Amygdala (tissue), 56 donors: ENCODE measurements at places on chromosomes 11 and 22.

DNA sequence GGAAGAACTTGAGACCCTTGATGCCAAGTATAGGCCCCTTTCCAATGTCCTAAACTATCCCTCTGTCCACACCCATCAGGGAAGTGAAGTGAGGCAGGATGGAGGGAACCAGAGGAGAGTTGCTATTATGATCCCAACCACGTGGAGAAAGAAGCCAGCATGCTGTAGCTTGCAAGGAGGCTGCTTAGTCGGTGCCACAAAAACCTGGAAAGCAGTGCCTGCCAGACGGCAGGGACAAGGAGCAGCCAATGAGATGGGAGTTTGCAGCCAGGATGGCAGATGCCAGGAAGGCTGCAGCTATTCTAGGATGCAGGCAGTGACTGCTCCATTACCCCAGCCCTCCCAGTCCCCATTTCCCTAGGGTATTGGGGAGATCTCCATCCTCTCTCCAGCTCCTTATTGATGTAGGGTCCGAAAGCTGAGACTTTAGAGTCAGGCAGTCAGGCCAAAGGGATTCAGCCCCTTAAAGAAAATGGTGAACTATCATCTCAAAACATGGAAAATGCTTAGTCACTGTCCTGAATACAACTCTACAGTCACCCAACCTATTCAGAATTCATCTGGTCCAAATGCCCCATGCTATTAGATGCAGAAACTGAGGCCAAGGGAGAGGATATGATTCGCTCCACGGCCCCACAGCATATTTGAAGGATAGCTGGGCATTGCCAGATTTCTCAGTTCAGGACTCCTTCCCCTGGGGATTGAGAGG, 18.4 kb upstream of the LRRC55 start:
- DNase-seq: peak; percentile 43

DNA sequence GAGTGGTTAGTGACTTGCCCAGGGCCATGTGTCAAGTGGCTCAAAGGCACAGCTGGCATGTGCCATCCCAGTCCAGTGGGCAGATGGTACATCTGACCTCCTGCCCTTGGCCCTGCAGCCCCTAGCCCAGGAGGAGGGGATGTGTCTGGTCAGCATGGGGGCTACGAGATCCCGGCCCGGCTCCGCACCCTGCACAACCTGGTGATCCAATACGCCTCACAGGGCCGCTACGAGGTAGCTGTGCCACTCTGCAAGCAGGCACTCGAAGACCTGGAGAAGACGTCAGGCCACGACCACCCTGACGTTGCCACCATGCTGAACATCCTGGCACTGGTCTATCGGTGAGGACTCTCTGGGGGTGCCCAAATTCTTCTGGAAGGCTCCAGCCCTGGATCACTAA, 5.7 kb upstream of the RAB1B start:
- no peak for DNase-seq

GRCh38 chr22:31569126-31569525, 72.8 kb downstream of the SFI1 start:
- no peak for DNase-seq

DNA sequence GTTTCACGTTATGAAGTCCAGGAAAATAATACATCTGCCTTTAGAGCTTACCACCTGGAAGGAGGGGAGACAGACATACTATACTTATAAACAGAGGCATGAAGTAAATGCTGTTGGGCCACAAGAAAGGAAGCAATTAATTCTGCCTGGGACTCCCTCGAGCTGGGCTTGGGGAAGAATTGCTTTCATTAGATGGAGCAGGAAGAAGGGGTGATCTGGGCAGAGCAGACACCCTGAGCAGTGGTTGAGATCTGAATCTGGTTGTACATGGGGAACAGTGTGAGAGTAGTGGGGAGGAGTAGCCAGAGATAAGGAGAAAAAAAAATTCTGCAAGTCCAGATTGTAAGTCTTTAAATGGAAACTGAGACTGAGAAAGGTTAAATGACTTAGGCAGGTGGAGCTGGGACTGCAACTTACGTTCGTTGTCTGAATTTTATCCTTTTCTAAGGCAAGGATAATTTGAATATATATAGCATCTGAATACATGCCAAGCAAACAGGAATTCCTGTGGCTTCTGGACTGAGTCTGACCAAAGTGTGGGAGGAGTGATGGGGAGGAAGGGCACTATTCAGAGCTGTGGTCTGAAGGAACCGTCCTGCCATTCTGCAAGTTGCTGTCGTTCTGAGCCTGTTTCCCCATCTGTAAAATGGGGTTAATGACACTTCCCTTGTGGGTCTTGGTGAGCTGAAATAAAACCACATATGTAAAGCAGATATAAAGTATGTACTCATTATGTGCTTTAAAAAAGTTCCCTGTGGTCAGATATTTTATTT, 7.9 kb downstream of the NCAM1 start:
- DNase-seq: no peak

DNA sequence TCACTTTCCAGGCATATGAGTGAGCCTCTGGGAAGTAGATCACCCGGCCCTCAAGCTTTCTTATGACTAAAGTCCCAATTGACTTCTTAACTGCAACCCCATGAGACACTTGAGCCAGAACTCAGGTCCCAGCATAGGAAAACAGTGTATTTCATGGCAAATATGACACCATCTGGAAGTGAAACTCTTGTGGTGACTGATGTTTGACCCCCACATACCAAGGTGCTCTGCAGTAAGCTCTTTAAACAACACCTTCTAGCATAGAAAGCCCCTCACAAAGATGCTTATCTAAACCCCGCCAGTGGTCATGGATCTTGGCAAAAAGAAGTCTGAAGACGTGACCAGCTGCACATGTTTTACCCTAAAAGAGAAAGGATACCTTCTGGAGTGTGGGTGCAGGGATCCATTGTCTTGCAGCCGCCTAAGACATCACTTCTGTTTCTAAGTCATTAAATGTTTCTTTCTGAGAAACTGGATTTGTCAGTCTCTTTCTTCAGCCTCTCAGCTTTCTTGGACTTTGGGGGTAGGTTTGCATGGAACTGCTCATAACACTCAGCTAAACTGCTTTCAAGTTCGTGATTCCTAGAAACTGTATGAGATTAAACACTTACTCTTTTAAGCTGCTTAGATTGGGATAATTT, 7.4 kb upstream of the PELI3 start:
- DNase-seq: no peak

DNA sequence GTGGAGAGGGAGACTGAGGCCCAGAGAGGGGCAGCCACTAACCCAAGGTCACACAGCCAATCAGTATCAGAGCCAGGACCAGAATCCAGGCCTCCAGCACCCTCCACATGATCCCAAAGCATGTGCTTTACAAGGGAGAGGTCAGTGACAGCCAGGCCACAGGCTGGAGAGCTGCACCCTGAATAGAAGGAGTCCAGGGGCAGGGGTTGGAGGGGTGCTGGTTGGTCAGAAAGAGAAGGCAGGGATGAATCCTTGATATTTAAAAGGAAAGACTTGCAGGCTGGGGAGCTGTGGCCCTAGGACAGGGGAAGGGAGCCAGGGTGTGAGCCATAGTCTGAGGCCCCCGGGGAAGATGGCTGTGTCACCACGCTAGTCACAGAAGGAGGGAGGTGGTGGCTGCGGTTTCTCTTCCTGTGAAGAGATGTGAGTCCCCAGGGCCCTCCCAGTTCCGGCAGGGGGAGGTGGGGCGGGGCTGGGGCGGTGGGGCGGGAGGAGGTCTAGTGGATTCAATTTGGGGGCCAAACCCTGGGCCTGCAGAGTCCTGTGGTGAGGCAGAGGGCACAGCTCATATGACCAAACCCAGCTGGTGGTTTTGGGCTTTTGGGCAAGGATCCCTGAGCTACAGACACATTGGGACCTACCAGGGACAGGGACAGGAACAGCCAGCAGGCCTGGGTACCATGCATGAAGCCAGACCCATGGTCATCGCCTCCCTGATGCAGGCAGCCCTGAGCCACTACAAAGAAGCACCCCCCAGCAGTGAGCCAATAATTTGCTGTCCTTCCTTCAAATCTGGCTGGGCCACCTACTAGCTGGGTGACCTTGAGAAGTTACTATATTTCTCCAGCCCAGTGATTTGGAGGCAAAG, 14.0 kb downstream of the RAC2 start:
- no peak for DNase-seq

- DNase-seq: no peak
Observed at GRCh38 chr22:28934026-28934425, 50.7 kb downstream of the ZNRF3 start.

DNA sequence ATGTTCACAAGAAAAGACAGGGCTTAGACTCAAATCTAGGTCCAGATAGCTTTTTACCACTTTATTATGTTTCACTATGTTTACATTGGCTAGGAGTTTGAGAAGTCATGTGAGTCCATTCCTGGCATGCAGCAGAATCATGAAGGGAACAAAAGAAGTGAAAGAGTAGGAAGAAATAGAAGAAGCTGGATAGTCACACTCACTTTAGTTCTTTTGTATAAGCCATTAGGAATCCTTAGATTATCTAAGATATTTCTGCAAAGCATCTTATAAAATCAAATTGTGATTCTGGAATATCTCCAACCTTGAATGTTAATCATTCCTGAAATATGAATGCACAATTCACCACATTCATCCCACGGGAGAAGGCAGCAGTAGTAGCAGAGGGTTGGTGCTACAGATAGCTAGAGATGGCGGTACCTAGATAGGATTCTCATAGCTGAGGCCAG, 31.9 kb downstream of the MAML2 start:
- no peak for DNase-seq

- DNase-seq: no peak
Observed at GRCh38 chr11:126139111-126140091, 72.0 kb downstream of the RPUSD4 start.

DNA sequence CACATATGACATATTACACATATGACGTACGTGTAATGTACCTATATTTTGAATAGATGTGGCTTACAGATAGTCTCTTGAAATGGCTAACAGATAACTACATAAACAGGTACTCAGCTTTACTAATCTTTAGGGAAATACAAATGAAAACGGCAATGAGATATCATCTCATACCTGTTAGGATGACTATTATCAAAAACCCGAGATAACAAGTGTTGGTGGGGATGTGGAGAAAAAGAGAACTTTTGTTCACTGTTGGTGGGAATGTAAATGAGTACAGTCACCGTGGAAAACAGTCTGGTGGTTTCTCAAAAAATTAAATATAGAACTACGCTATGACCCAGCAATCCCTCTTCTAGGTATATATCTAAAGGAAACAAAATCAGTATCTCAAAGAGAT, 247.6 kb downstream of the ETS1 start:
- no peak for DNase-seq

DNA sequence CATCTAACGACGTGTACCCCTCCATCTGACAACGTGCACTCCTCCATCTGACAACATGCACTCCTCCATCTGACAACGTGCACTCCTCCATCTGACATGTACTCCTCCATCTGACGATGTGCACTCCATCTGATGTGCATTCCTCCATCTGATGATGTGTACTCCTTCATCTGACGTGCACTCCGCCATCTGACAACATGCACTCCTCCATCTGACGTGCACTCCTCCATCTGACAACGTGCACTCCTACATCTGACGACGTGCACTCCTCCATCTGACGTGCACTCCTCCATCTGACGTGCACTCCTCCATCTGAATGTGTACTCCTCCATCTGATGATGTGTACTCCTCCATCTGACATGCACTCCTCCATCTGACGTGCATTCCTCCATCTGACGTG, 8.0 kb upstream of the IL17REL start:
- DNase-seq: no peak

GRCh38 chr11:17594686-17595192, 47.7 kb downstream of the OTOG start:
- DNase-seq: no peak

DNA sequence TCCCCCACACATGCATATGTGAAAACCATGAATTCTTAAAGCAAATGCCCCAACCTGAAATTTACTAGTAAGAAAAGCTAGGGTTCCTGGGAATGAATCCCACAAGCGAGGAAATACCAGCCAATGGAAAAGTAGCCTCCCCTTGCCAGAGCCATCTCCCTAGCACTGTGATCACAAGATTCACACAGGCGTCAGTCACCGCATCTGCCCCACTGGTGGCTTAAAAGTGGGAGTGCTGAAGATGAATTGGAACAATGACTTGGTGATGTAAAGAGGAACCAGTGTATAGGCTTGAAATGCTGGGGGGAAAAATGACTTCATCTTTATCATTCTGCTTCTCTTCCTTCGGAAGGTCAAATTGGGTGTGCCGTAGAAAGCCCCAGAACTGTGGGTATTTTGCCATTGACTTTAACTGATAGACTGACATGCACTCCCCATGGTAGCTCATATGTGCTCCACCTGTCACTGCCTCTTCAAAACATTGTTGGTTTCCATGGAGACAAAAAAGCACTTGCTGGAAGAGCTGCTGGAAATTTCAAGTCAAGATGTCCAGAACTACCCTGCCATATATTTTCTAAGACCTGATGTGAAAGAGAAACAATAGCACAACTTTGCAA, 19.2 kb upstream of the ASPHD2 start:
- no peak for DNase-seq

GRCh38 chr11:2837096-2837601, 48.4 kb downstream of the CDKN1C start:
- no peak for DNase-seq

DNA sequence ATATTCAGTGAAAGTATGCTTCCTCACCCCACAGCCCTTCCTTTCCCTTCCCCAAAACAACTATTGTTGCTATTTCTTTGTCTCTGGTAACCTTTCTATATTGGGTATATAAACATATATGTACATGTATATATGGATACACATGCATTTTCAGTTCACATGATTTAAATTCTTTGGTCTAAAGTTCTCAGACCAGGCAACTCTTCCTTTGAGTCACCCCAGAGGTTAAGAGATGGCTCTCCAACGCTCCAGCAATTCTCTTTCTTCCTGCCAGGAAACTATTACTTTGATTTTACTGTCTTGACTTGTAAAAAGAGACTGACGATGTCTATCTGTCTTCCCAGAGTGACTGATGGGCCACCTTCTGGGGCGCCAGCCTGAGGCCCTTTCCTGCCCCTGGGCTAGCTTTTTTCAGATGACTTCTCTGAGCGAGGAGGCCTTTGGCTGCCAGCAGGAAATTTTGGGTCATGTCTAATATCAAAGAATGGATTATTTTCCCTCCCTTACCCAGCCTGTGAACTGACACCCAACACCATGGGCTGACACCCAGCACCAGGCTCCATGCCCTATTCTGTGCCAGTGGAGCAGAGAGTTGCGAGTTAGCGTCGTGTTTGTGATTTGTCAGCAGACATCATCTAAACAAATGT, 14.4 kb upstream of the ST3GAL4 start:
- no peak for DNase-seq

- no peak for DNase-seq
Observed at GRCh38 chr11:103109818-103110388, 677 bp downstream of the DYNC2H1 start.

DNA sequence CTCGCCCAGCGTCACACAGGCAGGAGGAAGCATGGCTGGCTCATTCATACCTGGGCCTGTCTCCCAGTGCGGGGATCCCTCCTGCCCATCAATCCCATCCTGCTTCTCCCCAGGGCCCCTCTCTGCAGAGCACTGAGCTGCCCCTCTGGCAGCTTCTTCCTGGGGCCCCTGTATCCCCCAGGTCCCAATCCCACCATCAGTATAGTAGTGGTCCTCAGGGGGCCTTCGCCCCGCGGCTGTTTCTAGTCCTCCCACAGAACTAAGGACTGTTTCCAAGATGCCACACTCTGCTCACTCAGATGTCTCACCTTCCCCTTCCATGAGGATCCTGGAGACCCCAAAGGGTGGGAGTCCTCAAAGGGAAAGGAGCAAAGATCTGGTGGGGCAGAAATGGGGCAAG, 97.6 kb downstream of the PDE2A start:
- DNase-seq: no peak
